ENCODE measurements at places on chromosomes 12 and 14. TPM values are rescaled to one million over a fixed set of nuclear protein-coding genes. Genes with fewer than 3 reads are reported as not detected.

- no peak for DNase-seq
Observed at GRCh38 chr12:121145221-121145620, 12.5 kb downstream of the P2RX7 start.

GRCh38 chr12:118274066-118274465, 98.6 kb downstream of the TAOK3 start:
- no peak for DNase-seq

GRCh38 chr14:33717866-33718265, 233.0 kb downstream of the EGLN3 start:
- DNase-seq: no peak

GRCh38 chr14:92369097-92369496, 46.1 kb downstream of the SLC24A4 start:
- DNase-seq: no peak

DNA sequence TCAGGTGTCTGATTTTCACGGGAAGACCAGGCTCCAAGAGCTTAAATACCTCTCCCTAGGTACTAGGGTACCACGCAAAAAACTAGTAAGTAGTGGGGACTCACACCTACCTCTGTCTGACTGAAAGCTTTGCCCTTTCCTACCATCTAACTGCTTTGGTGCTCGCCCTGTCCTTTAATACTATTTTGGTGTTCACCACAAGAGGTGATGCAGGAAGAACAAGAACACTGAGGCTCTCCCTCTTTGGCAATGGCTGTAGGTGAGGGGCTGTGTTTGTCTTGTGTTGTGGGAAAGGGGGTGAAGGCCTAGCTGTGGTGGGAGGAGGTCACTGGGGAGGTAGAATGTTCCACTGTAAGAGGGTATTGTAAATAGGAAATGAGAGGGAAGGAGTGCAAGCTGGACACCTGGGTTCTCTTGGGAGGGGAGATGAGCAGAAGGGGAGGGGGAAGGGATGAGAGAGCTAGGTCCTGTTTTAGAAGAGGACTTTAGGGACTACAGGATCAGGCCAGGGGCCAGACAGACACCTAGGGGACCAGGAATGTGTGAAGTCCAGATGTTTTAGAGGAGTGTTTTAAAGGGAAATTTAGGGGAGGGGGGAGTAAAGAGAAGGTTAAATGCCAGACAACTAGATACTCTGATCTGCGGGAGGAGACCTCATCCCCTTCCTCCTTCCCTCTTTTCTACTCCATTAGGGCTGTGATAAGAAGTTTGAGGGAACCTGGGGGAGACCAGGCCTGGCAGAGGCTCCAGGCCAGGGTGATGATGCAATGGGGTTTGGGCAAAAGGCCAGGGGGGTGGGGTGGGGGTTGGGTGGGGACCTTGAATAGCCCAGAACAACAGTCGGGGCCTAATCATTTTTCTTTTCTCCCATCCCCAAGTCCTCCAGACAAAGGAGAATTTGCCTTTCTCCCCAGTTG, 2.1 kb downstream of the ITGA5 start:
- DNase-seq: no peak

The TRIM9 gene
- polyA plus RNA-seq: 0.79 TPM

The PLXNC1 gene
- 2.4 TPM for polyA plus RNA-seq

GRCh38 chr14:83816761-83817160, 1713.2 kb upstream of the FLRT2 start:
- no peak for DNase-seq

- DNase-seq: no peak
Observed at GRCh38 chr14:56569174-56569573, 10.4 kb upstream of the TMEM260 start.

DNA sequence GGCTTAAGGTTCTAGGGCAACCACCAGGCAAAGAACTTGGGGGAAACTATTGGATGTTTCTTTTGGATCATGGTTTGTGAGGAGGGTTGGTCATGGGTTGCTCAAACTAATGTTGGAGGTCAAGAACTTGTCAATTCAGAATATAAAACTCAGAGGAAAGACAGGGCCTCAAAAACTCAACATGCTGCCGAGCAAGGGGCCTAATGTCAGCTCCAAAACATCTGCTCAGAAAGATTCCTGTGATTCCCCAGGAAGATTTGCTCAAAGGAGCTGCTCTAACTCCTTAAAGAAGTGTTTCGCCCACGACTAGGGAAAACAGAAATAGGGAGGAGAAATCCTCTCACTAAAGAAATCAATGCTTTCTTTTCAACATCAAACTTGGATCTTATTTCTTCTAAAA, 3.7 kb upstream of the IGF1 start:
- DNase-seq: no peak

DNA sequence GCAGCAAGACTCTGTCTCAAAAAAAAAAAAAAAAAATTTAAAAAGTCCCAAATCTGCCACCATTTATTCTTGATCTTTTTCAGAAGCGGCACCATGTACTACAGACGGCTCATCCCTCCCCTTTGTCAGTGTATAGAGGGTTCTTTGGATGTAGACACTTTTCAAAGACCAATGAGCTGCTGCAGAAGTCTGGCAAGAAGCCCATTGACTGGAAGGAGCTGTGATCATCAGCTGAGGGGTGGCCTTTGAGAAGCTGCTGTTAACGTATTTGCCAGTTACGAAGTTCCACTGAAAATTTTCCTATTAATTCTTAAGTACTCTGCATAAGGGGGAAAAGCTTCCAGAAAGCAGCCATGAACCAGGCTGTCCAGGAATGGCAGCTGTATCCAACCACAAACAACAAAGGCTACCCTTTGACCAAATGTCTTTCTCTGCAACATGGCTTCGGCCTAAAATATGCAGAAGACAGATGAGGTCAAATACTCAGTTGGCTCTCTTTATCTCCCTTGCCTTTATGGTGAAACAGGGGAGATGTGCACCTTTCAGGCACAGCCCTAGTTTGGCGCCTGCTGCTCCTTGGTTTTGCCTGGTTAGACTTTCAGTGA, 6.5 kb upstream of the ACACB start:
- no peak for DNase-seq

DNA sequence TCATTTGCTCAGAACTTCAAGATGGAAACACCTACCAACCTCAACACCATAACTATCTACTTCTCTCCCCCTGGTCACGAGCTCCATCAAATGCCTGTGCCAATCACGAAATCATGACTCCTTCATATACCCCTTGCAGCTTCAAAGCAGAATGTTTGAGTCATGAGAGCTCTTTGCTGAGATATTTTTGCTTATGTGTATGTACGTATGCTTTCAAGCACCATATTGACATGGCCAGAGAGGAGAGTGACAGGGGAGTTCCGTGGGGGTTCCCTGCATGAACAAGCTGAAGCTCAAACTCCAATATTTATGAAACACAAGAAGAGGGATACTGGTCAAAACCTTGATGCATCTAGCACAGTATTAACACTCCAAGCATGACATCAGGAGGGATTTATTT, 374.4 kb downstream of the DPF3 start:
- no peak for DNase-seq

DNA sequence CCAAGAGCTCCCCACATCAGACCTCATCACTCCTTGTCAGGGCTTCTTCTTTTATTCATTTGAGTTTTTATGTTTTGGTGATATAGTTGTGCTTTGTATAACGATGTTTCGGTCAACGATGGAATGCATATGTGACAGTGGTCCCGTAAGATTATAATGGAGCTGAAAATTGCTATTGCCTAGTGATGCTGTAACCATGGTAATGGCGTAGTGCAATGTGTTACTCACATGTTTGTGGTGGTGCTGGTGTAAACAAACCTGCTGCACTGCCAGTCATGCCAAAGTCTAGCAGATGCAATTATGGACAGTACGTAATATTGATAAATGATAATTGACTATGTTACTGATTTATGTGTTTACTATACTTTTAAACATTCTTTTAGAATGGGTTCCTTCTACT, 16.3 kb downstream of the CYP46A1 start:
- no peak for DNase-seq

The FBXO33 gene
- 4.0 TPM for polyA plus RNA-seq

DNA sequence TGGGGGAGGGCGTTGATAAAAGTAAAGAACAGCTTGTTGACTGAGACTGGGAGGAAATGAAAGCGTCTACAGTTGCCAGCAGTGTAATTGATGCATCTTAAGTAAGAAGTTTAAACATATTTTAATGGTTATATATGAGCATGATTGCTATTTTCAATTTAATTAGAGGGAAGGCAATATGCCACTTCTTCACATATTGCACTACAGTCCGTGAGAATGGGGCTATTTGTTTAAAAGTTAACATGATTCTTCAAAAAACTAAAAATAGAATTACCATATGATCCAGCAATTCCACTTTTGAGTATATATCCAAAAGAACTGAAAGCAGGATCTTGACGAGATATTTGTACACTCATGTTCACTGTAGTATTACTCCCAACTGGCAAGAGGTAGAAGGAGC, 38.3 kb upstream of the PPP2R5E start:
- DNase-seq: no peak

- DNase-seq: peak; percentile 19
Observed at GRCh38 chr14:23319746-23320583, 1.3 kb upstream of the PABPN1 start.

- DNase-seq: no peak
Observed at GRCh38 chr12:24728366-24728765, 220.5 kb downstream of the BCAT1 start.

The C12orf50 gene
- polyA plus RNA-seq: not detected

GRCh38 chr12:51970904-51971646, 19.6 kb downstream of the ACVR1B start:
- DNase-seq: no peak

DNA sequence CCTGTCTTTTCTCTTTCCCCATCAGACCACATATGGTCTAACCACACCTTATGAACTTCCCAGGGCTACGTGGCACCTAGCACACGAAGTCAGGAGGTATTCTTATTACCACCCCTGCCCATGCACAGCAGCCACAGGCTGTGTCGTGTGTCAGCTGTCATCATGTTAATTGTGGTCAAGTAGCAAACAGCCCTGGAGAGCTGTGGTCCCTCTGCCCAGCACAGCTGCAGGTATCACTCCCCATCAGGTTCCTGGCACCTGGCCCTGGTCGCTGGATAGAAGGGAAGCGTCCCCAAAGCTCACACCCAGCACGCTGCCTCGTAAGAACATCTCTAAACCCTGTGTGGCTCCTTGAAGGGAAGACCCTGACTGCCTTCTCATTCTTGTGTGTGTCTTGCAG, 45.4 kb downstream of the CLMN start:
- no peak for DNase-seq

DNA sequence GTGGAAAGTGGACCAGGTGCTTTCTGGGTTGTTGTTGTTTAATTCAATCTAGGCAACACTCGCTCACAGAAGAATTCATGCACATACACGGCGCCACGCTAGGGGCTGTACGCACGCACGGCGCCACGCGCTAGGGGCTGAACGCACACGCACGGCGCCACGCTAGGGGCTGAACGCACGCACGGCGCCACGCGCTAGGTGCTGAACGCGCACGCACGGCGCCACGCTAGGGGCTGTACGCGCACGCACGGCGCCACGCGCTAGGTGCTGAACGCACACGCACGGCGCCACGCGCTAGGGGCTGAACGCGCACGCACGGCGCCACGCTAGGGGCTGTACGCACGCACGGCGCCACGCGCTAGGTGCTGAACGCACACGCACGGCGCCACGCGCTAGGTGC, 54.3 kb downstream of the NINJ2 start:
- DNase-seq: no peak

- DNase-seq: peak; percentile 75
Observed at GRCh38 chr12:66860752-66861750, 182.2 kb upstream of the GRIP1 start.

The GLS2 gene
- 0.63 TPM for polyA plus RNA-seq

- DNase-seq: no peak
Observed at GRCh38 chr14:32679927-32680612, 258.6 kb upstream of the NPAS3 start.

DNA sequence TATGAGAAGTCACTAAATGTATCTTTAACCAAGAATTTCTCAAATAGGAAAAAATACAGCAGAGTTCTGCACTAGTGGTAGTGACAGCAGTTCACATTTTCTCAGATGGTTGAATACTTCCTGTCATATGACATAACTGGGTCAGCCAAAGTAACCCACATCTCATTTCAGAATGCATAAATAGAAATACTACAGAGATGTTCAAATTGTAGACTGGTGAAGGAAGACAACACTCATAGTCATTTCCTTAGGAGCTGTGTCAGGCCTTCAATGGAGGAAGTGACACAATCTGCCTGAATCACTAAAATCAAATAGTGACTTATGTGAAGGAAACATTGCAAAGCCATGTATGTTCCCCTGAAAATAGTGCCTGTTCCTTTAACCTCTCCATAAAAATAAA, 32.4 kb downstream of the FERMT2 start:
- no peak for DNase-seq

The ALX1 gene
- not detected for polyA plus RNA-seq

DNA sequence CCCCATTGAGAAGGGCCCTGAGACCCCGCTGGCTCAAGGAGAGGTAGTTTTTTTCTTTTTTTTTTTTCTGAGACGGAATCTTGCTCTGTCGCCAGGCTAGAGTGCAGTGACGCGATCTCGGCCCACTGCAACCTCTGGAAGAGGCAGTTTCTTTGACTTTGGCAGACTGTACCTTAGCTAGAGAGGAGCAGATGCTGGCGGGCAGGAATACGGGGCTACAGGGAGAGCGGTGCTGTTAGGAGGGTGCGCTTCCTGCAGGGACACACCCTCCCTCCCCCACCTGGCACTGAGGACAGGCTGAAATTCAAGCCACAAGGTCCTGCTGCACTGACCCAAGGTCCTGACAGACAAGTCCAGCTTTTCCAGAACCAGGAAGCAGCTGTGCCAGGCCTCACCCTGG, 32.2 kb upstream of the NUDT14 start:
- DNase-seq: peak; percentile 13

GRCh38 chr14:106842687-106843086, 1316.3 kb downstream of the TMEM121 start:
- DNase-seq: no peak

DNA sequence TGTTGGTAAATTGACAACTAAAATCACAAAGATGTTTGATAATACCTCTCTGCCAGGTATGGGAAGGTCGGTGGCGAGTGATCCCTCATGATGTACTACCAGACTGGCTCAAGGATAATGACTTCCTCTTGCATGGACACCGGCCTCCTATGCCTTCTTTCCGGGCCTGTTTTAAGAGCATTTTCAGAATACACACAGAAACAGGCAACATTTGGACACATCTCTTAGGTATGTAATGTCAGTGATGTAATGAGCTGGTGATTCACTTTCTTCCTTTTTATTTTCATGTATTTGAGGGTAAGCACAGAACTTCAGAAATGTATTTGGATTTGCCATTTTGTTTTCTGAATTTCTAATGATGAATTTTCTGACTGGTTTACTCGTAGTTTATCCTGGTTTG, 42.6 kb upstream of the LRTM2 start:
- DNase-seq: no peak

The KRT2 gene
- not detected for polyA plus RNA-seq

DNA sequence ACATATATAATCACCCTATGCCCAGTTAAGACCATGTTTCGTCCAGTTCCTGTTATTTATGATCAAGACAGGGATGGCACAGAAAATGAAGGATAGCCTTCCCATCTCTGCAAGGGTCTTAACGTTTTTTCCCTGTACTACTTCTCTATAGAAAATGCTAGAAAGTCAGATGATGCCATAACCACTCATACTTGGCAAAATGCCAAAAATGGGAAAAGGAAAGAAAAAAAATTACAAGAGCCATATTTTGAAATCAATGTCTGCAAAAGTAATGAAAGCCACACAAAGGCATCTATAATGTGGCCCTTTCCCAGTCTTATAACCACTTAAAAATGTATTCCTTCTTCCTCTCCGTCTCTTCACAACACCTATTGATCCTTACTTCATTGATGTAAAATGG, 1.8 kb upstream of the MYL6B start:
- DNase-seq: no peak
